GM12864 (cell line): ENCODE measurements at places on chromosomes 12 and 14.

DNA sequence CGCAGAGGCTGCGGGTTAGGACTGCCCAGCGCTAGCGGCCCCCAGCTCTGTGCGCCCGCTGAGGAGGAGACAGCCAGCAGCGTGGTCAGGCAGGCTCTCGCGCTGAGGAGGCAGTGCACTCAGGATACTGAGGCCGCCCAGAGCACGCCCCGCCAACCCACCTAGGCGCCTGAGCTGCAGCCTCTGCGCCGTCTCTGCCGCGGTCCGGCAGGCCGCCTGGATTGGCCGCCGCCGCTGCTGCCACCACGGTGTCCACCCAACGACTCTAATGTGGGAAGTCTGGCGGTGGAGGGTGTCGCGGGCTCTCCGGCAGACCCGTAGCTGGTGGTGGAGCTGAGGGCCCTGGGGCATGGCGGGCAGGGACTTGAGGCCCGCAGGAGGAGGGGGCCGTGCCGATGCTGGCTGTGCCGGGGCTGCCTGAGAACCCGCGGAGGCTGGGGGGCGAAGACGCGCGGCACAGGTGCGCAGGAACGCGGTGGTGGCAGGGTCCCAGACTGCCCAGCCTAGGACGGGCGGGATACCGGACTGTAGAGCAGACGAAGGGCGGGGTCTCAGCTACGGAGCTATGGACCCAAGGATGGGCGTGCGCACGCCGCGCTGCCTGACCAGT lies 69.9 kb downstream of the ASCL4 start:
- DNase-seq, result no peak

GRCh38 chr14:106309423-106309822 lies 783.0 kb downstream of the TMEM121 start:
- no peak for DNase-seq

DNA sequence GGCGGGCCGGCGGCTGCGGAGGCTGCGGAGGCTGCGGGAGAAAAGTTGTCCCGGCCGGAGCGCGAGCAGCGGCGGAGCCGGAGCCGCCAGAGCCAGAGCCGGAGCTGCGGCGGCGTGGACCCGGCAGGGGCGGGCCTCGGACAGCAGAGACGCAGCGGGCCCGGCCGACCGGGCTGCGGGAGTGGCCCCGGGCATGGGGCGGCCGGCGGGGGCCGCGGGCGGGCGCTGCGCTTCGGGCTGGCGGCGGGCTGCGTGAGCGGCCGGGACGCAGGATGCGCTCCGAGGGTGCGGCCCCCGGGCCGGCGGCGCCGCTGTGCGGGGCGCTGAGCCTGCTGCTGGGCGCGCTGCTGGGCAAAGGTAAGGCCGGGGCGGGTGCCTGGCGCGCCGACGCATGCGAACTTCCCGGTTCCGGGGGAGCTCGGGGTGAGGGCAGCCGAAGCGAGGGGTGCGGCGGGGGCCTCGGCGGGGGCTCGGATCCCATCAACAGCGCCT lies at the start of gene TMEM132C:
TSS of gene TMEM132C (plus strand) at position 40 of the 492 bp plus-strand sequence. CDS start at position 273, 233 bp downstream.
- DNase-seq, result no peak

GRCh38 chr12:87795555-87795954 lies 233.6 kb downstream of the C12orf50 start:
- no peak for DNase-seq

DNA sequence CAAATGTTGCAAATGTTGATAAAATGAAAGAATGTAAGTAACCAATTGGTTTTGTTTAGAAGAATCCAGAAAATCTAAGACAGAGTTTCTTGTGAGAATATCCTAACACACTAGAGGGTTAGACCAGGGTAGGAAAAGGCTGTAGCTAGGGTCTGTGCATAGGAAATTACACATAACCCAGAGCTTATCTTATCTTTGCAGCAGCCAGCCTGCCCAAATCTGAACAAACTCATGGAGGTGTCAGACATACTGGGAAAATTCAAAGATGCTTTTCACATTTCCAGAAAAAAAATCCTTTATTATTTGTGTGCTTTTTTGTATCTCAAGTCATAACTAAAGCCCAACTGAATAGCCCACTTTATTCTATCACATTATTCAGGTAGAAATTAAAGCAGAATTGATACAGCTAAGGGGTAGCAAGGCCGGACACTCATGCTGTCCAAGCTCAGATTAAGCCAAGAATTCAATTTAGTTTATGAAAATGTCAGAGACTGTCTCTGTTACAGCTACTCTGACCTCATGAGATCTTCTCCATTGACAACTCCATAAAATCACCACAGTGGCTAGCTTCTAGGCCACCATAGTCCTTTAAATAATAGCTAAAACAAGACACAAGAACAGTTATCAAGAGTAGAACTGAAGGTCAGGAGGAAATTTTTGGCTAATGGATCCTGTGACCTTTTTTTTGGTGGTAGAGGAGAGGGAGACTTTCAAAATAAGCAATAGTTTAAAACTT lies 169.6 kb upstream of the RASSF8 start:
- DNase-seq, result no peak

GRCh38 chr14:38138473-38139138 lies 69.1 kb upstream of the SSTR1 start:
- no peak for DNase-seq

DNA sequence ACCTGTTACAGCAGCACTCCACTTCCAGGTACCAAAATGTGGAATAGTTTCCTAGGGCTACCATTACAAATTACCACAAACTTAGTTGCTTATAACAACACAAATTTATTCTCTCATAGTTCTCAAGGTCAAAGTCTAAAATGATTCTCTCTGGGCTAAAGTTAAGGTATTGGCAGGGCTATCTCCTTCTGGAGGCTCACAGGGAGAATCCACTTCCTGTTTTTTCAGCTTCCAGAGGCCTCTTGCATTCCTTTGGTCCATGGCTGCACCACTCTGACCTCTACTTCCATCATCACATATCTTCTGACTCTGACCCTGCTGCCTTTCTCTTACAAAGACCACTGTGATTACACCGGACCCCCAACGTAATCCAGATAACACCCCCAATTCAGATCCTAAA lies 2.9 kb upstream of the GARIN6 start:
- DNase-seq, result no peak

GRCh38 chr14:20516921-20517320 lies 11.6 kb downstream of the RNASE10 start:
- DNase-seq, result no peak

DNA sequence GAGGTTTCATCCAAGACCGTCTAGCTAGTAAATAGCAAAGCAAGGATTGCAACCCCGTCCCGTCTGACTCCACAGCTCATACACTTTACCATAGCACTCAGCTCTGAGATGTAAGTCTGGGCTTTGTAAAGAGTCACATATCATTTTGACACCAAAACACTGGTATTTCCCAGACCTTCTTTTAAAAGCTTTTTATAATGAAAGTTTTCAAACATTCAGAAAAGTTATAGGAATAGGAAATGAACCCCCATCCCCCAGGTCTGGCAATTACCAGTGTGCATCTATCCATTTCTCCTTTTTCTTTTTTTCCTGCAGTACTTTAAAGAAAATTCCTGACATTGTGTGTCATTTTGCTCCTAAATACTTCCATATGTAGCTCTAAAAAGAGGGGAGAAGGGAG lies 183.6 kb upstream of the CCND2 start:
- DNase-seq, result no peak

DNA sequence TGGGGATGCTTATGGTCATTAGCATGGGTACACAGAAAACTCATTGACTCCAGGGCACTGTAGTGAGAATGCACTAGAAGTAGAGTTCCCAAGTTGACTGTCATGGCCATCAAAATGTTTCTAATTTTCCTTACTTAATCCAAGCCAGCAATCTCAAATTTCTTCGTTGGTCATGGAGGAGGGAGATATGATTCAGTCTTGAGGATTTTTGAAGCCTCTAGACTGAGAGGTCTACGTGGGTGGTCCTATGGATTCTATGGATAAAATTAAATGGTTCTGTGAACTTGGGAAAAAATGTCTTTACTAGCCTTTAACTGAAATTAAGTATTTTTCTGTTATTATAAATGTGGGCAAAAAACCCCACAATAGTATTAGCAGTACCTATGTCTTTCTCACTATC lies 508.5 kb downstream of the FUT8 start:
- DNase-seq, result no peak

- DNase-seq, result no peak
These were observed 28.0 kb downstream of the CEP290 start for GRCh38 chr12:88113871-88114270.

DNA sequence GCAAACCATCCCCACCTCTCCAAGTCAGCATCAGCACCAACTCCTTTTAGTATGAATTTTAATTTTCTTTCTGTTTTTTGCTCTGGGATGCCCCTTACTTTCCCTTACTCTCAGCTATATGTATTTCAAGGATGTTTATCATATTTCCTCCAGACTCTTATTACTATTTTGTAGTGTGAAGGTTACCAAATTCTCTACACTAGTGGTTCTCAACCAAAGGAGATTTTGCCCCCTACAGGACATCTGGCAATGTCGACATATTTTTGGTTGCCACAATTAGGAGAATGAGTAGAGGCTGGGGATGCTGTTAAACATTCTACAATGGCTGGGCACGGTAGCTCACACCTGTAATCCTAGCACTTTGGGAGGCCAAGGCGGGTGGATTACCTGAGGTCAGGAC lies 29.1 kb upstream of the SOS2 start:
- DNase-seq, result no peak

DNA sequence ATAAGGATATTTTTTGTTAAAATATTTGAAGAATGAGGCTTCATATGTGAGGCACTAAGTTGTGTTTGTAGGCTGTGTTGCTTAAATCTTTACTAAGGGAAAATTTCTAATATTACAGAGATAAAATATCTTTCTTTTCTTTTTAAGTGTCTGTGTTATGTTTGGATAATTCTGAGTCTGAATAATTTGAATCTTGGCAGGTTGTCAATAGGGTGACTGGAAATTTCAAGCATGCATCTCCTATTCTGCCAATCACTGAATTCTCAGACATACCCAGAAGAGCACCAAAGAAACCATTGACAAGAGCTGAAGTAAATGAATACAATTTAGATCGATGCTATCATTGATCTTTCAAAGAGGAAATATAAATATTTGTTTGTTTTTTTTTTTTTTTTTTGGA lies 29.4 kb downstream of the TMPO start:
- DNase-seq, result no peak

DNA sequence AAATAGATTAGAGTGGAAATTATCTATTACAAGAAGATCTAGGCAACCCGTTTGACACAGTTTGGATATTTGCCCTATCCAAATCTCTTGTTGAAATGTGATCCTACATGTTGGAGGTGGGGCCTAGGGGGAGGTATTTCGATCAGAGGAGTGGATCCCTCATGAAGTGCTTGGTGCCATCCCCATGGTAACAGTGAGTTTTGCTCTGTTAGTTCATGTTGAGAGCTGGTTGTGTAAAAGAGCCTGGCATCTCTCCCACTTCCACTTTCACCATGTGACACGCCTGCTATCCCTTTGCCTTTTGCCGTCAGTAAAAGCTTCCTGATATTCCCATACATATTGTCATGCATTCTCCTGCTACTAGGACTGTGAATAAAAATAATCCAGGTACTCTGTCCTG lies 66.4 kb upstream of the FLRT2 start:
- DNase-seq, result no peak

GRCh38 chr12:98572010-98572409 lies 21.5 kb upstream of the SLC25A3 start:
- no peak for DNase-seq

DNA sequence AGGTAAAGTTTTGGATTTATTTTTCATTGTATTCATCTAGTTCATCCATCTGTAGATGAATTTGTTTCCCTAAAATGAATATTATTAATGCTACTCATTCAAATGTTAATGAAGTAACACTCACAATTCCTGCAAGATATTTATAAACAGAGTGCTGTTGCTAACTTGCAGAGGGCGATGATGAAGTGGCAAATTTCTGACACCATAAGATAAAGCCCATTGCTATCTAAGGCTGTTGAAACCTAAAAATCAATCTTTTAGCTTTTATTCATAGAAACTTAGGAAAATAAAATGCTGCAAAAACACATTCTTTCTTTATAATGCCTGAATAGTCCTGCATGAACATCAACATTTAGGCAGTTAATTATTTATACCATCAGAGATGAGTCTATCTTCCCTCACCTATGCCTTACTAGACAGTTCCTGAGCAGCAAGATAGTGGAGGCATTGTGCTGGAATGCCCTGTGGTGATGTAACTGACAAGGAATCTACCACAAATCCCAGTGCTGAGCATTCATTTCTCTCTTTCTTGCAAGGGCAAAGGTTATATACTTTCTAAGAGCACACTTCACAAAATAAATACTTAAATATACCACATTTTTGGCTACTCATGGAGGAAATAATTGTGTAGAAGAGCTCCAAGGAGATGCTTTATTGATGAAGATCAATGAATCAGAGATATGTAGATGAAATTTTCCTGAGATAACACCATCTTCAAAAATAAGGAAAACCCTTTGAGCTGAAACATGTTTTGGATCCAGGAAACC lies 57.6 kb downstream of the LMNTD1 start:
- DNase-seq, result no peak

- no peak for DNase-seq
These were observed 289.8 kb upstream of the RTL1 start for GRCh38 chr14:101193106-101193844.

GRCh38 chr12:90502070-90502469 lies 452.9 kb downstream of the CCER1 start:
- no peak for DNase-seq

- no peak for DNase-seq
These were observed 66.0 kb upstream of the ACTN1 start for GRCh38 chr14:69044965-69045555.
